ENCODE measurements at places on chromosomes 12 and 14. TPM values are rescaled to one million over a fixed set of nuclear protein-coding genes. Genes with fewer than 3 reads are reported as not detected.

DNA sequence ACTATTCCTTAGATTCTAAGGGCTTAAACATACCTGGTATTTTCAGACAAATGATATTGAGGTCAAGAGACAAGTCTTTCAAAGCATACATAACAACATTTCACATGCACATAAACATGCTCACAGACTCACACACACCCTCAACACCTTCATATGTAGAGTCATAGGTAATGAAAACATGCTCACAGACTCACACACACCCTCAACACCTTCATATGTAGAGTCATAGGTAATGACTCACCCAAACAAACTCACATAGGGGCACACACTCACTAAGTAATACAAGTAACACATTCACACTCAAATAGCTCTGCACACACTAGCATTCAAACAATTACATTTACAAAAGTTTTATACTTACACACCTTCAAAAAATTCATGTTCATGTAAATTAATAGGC is 975.5 kb downstream of the TMEM121 start:
- DNase-seq = no peak
- no peaks in the 10 kb centered on the region for H3K4me1 ChIP-seq
- H3K27me3 ChIP-seq = no peaks in the 10 kb centered on the region

GRCh38 chr14:33563191-33563900 is 387.5 kb downstream of the EGLN3 start:
- H3K27me3 ChIP-seq = no peaks in the 10 kb centered on the region
- no peak for DNase-seq
- H3K4me3 ChIP-seq = no peak overlapping the region
- H3K4me1 ChIP-seq = peaks cover 11% of the 10 kb centered on the region
- no peaks in the 10 kb centered on the region for H3K36me3 ChIP-seq

DNA sequence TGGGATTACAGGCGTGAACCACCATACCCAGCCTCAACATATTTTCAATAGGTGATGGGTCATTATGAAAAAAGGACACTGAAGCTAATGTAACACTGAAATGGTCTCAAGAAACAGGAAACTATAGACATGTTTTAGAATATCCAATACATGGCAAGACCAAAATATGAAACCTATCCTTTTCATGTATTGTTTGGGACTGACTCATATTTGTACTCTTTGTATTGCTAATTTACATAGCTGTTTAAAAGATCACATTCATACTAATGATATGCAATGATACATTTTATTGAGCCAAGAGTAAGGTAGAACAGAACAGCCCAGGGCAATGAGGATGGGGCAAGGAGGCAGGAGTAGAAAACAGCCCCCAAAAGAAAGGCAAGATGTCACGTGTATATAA is 32.6 kb downstream of the RESF1 start:
- H3K27ac ChIP-seq = no peak overlapping the region
- no peak overlapping the region for H3K4me3 ChIP-seq
- no peak for DNase-seq
- H3K4me1 ChIP-seq = no peaks in the 10 kb centered on the region

DNA sequence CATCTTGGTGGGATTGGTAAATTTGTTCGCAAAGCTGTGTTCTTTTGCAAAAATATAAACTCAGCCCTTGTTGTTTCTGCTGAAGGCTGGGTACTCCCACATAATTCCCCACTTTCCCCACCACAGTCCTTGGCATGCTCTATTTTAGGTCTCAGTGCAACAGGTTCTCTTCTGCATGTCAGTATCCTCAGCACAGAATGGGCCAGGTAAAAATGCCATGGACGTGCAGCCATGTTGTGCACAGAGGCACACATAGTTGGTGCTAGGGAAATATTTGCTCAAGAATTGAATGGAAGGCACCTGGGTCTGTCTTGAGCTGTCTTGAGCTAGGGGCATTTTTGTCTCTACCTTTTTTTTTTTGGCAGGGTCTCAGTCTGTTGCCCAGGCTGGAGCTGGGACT is 87.8 kb upstream of the LHX5 start:
- no peak overlapping the region for H3K4me3 ChIP-seq
- no peaks in the 10 kb centered on the region for H3K4me1 ChIP-seq
- no peaks in the 10 kb centered on the region for H3K36me3 ChIP-seq
- no peak for DNase-seq
- H3K27ac ChIP-seq = no peak overlapping the region
- H3K27me3 ChIP-seq = peaks cover 34% of the 10 kb centered on the region

- H3K27ac ChIP-seq = no peak overlapping the region
- no peak overlapping the region for H3K4me3 ChIP-seq
- H3K36me3 ChIP-seq = no peaks in the 10 kb centered on the region
- no peaks in the 10 kb centered on the region for H3K4me1 ChIP-seq
- DNase-seq = no peak
Measured at GRCh38 chr12:98612696-98613334, 19.3 kb downstream of the SLC25A3 start.

GRCh38 chr12:109289551-109289950 is 19.5 kb downstream of the FOXN4 start:
- DNase-seq = no peak
- no peak overlapping the region for H3K27ac ChIP-seq
- H3K4me3 ChIP-seq = no peak overlapping the region
- H3K36me3 ChIP-seq = no peaks in the 10 kb centered on the region

NUMB gene
- 83.4 TPM for total RNA-seq

APOF gene
- not detected for total RNA-seq

KRT71 gene
- total RNA-seq = 231 TPM

SRRM4 gene
- total RNA-seq = not detected
